Kidney glomerular epithelial cell (primary cell): ENCODE measurements at places on chromosomes 2 and 18.

DNA sequence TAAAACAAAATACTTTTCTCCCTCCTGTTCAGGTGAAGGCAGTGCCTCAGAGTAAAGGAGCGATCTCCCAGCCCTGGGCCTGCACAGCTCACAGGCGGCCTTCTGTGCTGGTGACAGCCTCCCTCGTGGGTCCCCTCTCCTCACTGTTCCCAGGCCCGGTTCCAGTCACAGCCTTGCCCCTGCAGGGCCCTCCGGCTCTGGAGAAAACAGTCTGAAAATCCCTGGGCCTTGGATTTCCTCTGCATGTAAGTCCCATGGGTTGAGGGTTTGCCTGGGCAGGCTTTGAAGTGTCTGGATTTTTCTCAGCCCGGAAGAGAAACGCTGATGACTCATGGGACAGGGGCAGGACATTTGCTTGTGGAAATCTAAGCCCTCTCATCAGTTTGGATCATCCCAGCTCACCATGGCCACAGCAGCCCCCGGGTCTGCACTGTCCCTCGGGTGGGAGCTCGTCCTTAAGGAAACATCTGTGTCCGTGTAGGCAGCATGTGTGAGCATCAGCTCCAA is 186.1 kb upstream of the RAB12 start:
- no peak for DNase-seq

GRCh38 chr18:58051765-58052460 is 7.9 kb downstream of the NEDD4L start:
- peak; percentile 65 for DNase-seq

DNA sequence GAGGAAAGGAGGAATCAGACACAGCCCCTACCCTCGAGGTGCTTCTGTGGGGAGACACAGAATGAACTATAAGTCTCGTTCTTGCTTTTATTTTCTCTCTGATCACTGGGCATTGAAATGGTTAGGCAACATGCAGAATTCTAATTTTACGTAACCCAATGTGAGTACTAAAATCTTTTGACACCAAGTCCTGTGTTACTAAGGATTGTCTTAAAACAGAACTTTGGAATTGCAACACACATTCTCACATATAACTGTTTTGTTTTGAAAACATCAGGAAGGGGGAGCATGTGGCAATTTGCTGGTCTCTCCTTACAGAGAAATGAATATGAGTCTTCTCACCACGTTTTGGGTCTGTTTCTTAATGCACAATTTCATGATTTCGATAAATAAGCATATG is 23.6 kb upstream of the SULT1C4 start:
- DNase-seq, result no peak

DNA sequence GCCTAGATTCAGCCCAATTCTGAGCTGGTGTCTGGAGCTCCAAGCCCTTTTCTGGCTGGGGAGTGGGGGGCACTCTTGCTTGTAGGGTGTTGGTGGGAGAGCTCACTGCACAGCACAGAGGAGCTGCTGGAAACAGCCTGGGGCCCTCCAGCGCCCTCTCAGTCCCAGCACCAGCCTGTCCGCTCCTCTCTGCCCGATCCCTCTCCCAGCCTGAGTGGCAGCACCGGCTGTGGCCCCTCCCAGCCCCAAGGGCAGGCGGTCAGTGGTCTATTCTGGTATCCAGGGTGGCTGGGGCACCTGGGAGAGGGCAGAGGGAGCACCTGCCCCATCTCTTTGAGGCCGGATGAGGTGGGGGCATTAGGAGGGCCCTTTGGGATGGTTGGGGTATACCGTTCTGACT is 13.2 kb upstream of the DES start:
- no peak for DNase-seq

- DNase-seq, result no peak
These were observed 288.6 kb downstream of the NDUFA10 start for GRCh38 chr2:239736358-239737143.

- no peak for DNase-seq
These were observed 11.0 kb upstream of the RAB31 start for GRCh38 chr18:9697121-9697520.

DNA sequence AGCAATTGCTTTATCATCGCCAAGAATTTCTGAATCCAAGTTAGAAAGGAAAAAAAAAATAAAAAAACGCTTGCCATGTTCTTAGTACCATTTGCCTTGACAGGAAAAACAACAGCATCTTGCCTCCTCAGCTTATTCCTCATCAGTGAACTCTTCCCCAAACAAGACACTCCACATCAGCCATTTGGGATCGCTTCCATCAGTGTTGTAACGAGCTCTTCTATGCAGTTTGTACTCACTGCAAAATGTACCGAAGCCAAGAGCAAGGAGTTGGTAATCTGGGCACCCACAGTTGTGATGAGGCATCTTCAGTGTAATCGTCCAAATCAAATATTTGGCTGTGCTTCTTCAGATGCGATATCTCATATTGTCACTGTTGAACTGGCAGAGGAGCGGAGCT is 503.7 kb downstream of the TMEM182 start:
- DNase-seq, result no peak

- peak; percentile 91 for DNase-seq
These were observed 25.6 kb upstream of the PMAIP1 start for GRCh38 chr18:59874166-59874565.

GRCh38 chr2:216796115-216796840 is 63.6 kb downstream of the TNP1 start:
- DNase-seq, result no peak

DNA sequence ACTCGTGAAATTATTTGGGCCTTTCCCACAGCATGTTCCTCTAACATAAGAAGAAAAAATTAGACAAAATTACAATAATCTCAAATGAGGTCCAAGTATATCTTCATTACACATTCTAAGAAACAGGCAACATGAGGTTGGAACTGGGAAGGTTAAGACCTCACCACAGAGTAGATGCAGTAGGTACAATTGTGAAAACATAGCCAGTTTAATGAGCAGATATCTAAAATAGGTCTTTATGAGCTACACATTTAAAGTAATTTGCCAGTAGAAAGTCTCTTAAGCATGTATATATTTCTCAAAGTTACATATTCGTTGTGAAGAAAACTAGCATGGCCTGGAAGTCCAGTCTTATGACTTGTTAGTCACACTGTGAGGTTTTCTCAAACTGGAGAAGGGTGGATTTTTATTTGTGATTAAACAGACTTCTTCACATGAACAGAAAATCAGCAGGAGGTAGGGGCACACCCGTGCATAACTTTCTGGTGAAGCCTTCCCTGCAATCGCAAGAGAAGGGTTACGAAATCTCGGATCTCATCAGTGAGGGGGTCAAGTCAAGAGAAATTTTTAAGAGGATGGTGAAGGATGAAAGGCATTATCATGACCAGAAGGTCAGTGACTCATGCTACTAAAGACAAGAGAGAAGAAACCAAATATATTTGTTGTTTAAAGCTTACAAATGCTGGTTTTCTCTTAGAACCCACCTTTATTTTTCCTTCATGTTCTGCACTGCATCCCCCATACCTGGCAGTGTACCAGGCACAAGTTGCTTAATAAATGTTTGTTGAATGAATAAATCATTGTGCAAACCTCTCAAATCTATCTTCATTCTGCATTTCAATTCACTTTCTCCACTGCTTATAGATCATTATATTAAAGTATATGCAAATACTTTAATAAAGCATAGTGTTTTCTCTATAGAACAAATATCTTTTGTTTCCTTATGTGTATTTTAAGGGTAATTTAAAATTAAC is 5.1 kb upstream of the RAB27B start:
- no peak for DNase-seq

DNA sequence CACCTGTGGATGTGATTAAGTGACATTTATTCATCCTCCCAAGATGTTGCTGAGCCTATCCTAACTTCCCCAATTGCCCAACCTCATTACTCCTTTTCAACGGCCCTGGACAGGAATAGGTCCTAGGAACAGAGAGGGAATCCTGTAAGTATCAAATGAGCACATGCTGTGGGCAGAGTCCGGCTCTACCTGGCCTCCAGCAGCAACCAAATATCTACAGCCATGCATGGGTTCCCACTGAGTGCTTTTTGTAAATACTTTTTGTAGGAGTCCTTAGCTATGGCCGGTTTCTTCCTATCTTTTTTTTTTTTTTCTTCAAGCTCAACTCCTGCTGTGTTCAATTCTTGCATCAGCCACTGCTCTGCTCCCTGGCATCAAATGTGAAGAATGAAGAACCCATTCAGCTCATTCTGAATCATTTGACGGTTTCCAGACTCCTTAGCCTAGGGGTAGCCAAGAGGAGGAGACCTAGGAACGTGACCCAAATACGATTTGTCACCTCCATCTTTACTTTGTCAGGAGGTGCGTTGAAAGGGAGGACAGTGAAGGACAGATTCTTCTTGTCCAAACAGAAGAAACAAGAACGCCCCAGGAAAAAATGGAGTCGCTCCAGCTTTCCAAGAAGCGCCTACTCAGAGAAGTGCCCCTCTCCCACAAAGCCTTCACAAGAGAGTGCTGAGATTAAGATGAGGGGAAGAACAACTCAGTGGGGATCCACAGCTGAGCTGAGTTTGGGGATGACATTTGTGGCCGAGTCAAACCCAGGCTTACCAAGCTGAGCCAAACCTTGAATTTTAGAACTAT is 46.7 kb upstream of the LCLAT1 start:
- no peak for DNase-seq

GRCh38 chr2:229566370-229566769 is 148.0 kb downstream of the DNER start:
- no peak for DNase-seq

GRCh38 chr2:208379192-208379591 is 27.4 kb upstream of the PTH2R start:
- peak; percentile 32 for DNase-seq

DNA sequence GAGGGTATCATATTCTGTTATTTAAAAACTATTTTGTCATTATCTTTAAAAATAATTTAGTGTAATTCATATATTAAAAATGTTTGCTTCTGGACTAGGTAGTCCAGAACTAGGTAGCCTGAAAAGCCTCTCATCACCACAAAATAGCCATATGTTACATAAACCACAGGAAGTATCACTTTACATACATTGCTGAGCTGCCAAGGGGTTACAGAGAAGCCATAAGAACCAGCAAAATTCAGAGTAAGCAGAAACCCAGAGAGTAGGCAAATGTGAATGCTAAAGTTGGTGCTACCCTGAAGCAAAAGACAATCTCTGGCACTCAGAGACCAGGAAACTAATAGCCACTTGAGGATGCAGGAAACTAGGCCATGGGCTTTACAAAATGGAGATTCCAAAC is 60.9 kb downstream of the LOXHD1 start:
- DNase-seq, result no peak

- DNase-seq, result no peak
These were observed 110.5 kb downstream of the ZFP36L2 start for GRCh38 chr2:43115881-43116280.

DNA sequence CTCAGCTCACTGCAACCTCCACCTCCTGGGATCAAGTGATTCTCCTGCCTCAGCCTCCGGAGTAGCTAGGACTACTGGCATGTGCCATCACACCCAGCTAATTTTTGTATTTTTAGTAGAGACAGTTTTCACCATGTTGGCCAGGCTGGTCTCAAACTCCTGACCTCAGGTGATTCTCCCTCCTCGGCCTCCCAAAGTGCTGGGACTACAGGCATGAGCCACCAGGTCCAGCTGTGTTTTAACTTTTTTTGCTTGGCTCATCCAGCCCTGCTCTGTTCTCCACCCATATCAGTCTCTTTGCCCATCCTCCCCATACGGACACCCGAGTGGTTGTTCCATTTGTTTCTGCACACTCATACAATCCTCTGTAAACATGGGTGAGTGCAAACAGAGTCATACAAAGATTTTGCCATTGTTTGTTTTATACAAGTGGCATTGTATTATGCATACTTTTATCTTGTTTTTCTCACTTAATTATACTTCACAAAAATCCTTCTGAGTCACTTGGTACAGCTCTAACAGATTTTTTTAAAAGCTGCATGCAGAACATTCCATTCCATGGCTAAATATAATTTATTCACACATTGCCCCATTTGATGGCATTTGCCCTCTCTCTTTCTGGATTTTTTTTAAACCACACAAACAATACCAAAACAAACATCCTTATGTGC is 5.3 kb downstream of the APOB start:
- no peak for DNase-seq

DNA sequence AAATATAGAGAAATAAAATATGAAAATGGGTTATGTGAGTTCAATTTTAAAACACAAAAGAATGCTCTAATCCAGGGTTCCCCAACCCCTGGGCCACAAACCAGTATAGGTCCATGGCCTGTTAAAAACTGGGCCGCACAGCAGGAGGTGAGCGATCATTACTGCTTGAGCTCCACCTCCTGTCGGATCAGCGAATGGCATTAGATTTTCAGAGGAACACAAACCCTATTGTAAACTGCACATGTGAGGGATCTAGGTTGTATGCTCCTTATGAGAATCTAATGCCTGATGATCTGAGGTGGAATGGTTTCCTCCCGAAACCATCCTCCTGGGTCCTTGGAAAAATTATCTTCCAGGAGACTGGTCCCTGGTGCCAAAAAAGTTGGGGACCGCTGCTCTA is 34.7 kb downstream of the TTR start:
- DNase-seq, result no peak

DNA sequence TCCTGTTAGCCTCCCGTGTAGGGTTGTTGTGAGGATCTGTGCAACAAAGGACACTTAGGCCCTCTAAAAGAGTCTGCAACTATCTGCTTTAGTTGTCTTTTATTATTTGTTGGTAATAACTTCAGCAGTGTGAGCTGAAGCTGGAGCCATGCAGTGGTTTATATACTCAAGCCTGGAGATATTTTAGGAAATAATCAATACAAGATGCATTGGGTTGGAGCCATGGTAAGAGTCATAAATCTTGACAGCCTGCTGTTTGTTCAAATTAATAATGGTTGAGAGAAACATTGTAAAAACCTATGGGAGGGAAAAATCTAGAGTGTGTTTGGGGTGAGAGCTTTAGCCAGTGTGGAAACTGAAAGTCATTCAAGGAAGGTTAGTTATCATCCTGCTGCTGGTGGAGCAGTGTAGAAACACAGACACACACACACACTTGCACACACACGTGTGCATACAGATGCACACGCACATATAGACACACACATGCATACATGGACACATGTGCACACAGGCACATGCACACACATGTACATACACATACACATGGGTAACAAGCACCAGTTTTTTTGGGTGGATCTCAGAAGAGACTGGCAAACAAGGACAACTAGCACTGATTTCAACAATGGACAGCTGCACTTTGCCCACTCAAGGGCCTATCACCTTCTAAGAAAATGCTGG is 51.0 kb downstream of the ACOXL start:
- no peak for DNase-seq

DNA sequence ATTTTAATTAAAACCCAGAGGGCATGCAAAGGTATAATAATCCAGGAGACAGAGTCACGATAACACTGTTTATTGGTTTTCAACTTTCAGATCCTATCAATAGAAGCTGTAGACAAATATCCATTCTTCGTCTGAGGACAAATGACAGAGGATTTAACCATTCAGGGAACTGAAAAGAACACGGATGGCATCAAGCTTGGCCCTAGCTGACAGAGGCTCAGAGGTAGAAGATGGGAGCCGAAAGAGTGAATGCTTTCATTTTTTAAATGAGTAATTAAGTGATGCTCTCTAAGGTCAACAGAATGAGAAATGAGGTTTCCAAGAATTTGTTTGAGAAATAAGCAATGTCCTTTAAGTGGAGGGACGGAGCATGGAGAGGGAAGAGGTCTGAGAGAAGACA is 62.1 kb downstream of the BCL2 start:
- no peak for DNase-seq

- DNase-seq, result no peak
These were observed 5.5 kb downstream of the MEX3C start for GRCh38 chr18:51192026-51192425.
